ENCODE measurements at places on chromosomes 4 and X. TPM values are rescaled to one million over a fixed set of nuclear protein-coding genes. Genes with fewer than 3 reads are reported as not detected.

- DNase-seq, result no peak
Observed at GRCh38 chr4:623914-624566, 1.3 kb upstream of the PDE6B start.

GRCh38 chr4:90171491-90171890 lies 44.3 kb downstream of the CCSER1 start:
- DNase-seq, result no peak

The DMRTC1B gene
- total RNA-seq, result 0.20 TPM

GRCh38 chr4:109764789-109765402 lies 35.0 kb upstream of the PLA2G12A start:
- DNase-seq, result no peak

GRCh38 chrX:134761788-134762187 lies 103.5 kb upstream of the PLAC1 start:
- DNase-seq, result no peak

The ADAMTS3 gene
- total RNA-seq, result 22.1 TPM

DNA sequence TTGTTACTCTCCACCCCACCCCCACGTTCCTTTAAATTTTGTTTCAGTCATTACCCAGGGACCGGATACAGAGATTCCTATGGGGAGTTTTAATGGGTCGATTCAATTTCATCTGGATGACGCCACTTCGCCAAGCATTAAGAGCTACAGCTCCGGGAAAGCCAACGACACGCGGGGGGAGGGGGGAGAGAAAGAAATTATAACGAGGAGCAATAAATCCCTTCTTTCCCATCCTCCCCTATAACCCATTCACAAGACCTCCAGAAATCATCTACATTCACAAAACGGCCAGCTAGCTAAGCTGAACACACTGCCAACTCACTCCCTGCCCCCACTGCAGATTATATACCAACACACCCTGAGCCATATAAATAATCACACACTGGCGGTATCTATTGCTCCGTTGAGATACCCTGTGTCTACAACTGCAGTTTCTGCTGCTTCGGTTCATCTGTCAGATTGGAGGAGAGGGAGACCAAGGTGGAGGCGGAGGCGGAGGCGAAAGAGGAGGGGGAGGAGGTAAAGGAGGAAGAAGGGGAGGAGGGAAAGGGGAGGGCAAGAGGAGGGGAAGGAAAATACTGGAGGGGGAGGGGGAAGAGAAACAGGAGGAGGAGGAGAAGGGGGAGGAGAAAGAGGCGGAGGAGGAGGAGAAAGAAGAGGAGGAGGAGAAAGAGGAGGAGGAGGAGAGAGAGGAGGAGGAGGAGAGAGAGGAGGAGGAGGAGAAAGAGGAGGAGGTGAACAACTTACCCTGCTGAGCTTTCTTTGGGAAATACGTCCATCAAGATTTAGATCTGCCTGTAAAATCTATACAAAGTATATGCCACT lies 113.9 kb upstream of the VAMP7 start:
- DNase-seq, result peak; percentile 70

The OCRL gene
- total RNA-seq, result 28.0 TPM

The EXOSC9 gene
- 18.1 TPM for total RNA-seq

DNA sequence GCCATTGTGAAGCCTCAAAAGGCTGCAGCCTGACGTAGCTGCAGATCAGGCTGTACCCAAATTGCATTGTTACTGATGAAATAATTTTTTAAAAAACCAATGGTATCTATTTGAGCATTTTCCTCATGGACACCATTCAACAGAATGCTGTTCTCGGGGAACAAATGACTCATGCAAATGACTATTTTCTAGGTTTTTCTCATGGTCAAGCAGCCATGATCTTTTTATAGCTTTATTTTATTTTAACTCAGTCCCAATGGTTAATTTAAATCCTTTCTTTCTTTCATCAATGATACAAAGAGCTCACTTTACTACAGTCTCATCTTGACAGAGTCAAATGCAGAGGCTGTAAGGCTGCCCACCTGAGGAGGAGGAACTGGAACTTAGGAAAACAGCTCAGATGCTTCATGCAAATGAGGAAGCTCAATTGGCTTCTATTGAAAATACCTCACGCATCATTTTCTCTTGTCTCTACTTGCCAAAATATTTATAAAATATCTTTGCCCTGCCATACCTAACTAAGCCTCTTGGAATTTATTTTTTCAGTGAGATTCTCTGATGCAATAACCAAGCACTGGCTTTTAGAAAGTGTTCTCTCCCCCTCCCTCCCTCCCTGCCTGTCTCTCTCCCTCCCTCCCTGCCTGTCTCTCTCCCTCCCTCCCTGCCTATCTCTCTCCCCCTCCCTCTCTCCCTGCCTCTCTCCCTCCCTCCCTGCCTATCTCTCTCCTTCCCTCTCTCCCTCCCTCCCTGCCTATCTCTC lies 81.0 kb downstream of the SORBS2 start:
- DNase-seq, result peak; percentile 47

GRCh38 chr4:151882072-151882803 lies 121.4 kb upstream of the GATB start:
- DNase-seq, result no peak

- DNase-seq, result no peak
Observed at GRCh38 chr4:158766434-158767044, 2.3 kb upstream of the FNIP2 start.
